ENCODE measurements at places on chromosomes 7 and 10. TPM values are rescaled to one million over a fixed set of nuclear protein-coding genes. Genes with fewer than 3 reads are reported as not detected.

Gene SPDYE9
- not detected for total RNA-seq

Gene CPA5
- total RNA-seq, result not detected

DNA sequence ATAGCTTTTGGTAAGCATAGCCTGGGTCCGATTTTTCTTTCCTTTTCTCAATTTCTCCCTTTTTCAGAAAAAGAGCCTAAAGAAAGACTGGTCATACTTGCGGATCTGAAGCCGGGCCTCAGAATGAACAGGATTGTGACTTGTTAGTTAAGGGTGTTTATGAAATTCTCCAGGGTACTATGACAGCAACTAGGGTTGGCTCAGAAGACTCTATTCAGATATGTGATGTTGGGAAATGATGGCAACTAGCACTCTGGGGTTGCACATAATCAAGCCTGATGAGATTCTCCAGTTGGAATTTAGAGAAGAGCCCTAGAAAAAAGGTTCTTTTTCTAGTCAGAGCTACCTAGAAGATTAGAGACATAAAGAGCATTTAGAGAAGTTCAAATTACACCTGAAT lies 352.4 kb upstream of the POM121L12 start:
- no peak for DNase-seq

DNA sequence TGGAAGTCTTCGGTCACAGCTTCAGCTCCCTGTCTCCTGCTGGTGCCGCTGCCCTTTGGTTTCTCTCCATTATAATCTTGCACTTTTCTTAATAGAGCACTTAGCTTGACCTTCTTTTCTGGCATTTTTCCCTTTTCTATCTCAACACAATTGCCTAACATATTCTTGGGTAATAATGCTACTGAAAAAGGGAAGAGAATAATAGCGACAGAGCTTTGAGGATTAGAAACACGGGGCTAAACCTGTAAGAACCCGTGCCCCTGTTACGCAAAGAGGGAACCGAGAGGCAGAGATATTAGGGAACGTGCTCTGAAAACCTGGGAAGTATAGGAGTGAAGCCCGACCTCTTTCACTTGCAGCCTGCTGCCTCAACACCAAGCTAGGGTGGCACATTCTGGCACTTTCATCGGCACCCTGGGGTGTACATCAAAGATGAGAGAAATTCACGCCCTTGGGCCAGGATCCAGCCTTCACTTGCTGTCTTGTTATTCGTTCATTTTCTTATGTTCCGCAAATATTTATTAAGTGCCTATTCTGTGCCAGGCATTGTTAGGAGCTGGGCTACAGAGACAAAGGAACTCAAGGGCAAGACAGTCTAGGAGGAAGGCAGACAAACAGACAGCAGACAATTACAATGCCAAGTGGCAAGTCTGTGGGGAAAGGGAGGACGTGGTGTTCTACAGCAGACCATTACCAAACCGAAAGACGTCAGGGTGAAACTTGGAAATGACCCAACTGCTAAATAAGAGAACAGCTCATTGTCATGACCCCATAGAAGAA lies 33.0 kb upstream of the GALNTL5 start:
- DNase-seq, result no peak

GRCh38 chr7:8365499-8366110 lies 67.8 kb upstream of the NXPH1 start:
- DNase-seq, result no peak

GRCh38 chr10:85280014-85280413 lies 951.6 kb downstream of the CCSER2 start:
- no peak for DNase-seq

- no peak for DNase-seq
These were observed 165.6 kb downstream of the ADARB2 start for GRCh38 chr10:1571587-1572237.

- no peak for DNase-seq
These were observed 107.4 kb downstream of the LHPP start for GRCh38 chr10:124568848-124569622.

DNA sequence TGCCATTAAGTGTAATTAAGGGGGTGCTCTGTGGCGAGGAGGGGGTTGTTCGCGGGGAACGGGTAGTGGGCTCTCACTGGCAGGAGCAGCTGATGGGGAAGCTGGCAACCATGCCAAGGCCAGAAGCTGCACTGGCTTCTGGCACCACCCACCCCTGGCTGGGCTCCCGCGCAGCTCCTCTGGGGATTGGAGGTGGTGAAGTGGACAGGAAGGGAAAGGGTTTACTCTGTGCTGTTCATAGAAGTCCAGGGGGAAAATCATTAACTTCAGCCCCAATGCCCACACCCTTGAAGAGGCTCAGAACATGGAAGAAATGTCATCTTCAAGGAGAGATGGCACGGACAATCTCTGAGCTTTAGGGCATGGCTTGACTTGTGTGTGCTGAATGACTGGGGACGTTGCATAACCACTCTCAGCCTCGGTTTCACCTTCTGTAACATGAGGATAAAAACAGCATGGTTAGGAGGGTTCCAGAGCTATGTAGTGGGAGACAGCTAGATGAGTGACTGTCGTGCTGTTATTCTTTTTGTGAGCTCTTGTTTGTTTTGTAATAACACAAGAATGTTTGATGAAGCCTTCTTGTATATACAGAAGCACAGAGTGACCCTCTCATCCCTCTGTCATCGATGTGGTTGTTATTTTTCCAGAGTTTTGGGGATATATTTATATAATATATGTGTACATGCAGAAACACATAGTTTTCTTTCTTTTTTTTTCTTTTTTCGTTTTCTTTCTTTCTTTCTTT lies 29.9 kb downstream of the KAZALD1 start:
- no peak for DNase-seq

All from activated B cell treated with CpG ODN at 0.5 μM for 24 hours (primary cell).